T1000 (cell line): ENCODE measurements at places on chromosomes 6 and 20.
A peak's percentile ranks its signal among the peaks of the same experiment; 100 is the strongest.

DNA sequence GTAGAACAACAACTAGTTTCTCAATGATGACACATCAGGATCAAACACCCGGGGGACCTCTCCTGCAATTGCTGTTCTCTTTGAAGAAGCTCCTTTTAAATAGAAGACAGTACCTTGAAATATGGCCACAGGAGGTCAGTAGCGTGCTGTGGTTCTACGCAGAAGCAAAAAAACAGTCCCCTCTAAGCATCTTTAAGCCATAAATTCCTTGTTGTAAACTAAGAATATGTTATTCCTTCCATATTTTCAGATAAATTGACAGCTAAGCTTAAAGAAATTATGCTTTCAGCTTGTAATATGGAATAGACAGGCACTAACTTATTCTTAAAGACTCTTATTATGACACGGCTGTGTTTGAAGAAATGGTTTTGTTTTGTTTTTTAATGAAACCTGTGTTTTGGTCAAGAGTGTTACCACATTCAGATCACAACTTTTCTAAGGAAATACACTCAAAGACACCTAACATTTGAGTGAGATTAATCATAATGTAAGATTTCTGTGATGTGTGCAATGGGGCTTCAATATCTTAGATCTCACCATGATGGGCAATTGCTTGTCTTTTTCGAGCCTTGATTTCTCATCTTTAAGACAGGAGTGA is 49.7 kb upstream of the IL20RA start:
- DNase-seq = peak; percentile 43

- no peak for DNase-seq
These were observed 17.5 kb downstream of the ZNF391 start for GRCh38 chr6:27406085-27406484.

GRCh38 chr6:161732594-161732993 is 458.7 kb upstream of the AGPAT4 start:
- no peak for DNase-seq

- no peak for DNase-seq
These were observed 76.7 kb downstream of the UBE3D start for GRCh38 chr6:82988930-82989351.

DNA sequence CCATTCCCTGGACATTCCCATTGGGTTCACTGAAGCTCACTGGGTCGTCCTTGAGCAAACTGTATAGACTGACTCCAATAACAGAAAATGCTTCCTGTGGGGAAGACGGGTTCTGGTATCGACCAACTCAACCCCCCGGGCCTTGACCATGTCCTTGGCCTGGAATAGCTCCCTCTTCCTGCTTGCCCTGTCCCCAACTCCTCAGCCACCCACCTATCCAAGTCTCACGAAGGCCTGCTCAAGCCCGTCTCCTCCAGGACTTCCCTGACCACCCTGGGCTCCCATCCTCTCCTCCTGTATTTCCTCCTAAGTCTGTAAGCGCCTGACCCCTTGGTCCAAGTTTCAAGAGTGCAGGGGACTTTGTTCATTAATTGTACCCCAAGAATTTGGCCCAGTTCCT is 2.8 kb upstream of the HMGA1 start:
- no peak for DNase-seq

DNA sequence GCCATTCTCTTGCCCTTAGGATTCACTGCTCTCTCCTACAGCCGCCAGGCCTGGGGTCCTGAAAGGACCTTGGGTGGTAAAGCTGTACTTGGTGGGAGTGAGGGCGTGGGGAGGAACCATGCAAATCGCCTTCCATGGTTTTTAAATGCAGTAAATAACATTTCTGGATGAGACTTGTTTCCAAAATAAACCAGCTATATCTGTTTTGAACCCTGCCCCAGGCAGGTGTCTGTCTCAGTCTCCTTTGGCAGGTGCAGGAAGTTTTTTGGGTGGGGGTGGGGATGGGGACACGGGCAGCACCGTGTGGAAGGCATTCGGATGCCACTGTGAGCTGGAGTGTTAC is 14.3 kb downstream of the ITPA start:
- DNase-seq = no peak

DNA sequence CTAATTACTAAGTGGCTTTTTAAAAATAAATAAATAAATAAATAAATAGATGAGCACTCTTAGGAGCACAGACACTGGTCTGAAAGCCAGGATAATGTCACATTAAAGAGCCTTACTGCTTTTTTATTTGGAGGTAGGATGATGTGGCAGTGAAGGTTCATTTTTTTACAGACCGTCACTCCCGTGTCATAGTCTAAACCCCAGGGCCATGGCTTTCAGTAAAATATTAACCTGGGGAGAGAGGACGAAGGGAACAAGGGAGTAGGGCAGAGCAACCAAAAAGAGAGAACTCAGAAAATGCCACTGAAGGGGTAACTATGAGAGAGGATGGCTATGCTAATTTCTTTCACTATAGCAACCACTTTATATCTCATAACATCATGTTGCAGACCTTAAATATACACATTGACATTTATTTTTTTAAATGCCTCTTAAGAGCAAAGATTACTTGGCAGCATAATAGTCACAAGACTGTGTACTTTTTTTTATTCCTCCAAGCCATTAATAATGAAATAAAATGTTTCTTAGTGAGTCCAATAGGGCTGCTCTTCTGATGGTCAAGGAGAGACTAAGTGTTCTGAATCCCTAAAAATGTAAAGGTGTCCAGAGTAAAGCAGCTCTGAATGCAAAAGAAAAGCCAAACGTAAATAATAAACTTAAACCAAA is 100.9 kb upstream of the SIM1 start:
- no peak for DNase-seq

- DNase-seq = no peak
These were observed at the start of gene CDH4 for GRCh38 chr20:61251529-61252393. Gene CDH4, plus strand, starts transcription at chr20:61252261.

DNA sequence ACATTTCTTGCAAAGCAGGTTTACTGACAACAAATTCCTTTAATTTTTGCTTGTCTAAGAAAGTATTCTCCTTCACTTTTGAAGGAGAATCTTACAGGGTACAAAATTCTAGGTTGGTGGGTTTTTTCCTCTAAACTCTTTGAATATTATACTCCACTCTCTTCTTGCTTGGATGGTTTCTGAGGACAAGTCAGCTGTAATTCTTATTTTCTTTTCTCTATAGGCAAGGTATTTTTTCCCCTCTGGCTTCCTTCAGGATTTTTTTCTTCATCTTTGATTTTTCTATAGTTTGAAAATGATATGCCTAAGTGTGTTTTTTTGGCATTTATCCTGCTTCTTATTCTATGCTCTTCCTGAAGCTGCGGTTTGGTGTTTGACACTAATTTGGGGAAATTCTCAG is 112.5 kb upstream of the HIVEP1 start:
- no peak for DNase-seq

- no peak for DNase-seq
These were observed 6.0 kb downstream of the HRH3 start for GRCh38 chr20:62214067-62214466.

- DNase-seq = no peak
These were observed 570.4 kb upstream of the GJE1 start for GRCh38 chr6:141562186-141562811.

GRCh38 chr6:168159506-168159905 is 80.5 kb upstream of the FRMD1 start:
- DNase-seq = no peak

DNA sequence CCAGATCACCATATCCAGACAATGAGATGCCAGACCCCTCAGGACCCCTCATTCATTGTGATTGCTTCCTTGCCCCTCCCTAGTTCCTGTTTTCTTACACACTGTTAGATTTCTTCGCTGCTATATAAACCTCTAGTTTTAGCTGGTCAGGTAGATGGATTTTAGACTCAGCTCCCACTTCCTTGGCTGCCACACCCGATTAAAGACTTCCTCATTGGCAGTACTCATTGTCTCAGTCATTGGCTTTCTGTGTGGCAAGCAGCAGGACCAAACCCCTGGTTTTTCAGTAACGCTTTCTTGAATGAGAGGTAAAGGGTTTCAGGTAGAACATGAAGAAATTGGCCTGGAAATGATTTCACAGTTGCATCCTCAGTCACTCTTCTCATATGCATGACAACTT is 47.9 kb downstream of the QRSL1 start:
- no peak for DNase-seq

DNA sequence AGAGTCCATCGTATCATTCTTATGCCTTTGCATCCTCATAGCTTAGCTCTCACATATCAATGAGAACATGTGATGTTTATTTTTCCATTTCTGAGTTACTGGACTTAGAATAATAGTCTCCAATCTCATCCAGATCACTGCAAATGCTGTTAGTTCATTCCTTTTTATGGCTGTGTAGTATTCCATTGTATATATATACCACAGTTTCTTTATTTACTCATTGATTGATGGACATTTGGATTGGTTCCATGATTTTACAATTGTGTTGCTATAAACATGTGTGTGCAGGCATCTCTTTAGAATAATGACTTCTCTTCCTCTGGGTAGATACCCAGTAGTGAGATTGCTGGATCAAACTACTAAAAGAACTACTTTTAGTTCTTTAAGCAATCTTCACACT is 21.0 kb upstream of the TFB1M start:
- DNase-seq = no peak

GRCh38 chr6:29793036-29793356 is 34.6 kb upstream of the HLA-G start:
- DNase-seq = no peak

GRCh38 chr6:13487122-13488014 is at the start of gene GFOD1:
Gene GFOD1, minus strand, starts transcription at chr6:13487600. Its CDS starts 710 bp downstream, at chr6:13486890.
- DNase-seq = peak; percentile 66

GRCh38 chr6:139364302-139364981 is 10.0 kb downstream of the CITED2 start:
- DNase-seq = no peak

- no peak for DNase-seq
These were observed 66.9 kb downstream of the MACROD2 start for GRCh38 chr20:14062171-14062570.

GRCh38 chr6:474453-475185 is 83.1 kb downstream of the IRF4 start:
- DNase-seq = no peak

DNA sequence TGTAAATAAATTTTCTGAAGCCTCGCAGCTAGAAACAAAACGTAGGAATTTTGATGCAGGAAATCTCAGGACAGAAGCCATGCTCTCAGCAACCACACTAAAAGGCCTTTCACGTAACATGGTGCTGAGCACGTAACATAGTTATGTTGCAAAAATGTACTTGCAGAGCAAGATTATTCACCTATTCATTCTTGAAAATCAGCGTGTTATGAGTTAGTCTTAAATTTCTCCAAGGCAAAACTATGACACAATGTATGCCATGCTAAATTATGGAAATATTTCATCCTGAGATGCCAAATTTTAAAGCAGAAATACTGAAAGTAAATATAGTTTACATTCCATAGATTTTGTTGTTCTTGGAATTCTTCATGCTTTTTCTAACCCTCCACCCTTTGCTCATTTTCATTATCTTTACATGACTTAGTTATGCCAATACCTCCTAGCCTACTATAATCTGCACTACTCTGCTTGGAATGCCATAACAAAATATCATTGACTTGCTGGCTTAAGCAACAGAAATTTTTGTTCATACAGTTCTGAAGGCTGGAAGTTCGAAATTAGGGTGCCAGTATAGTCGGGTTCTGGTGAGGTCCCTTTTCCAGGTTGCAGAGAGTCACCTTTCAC is 179.8 kb upstream of the BMP5 start:
- no peak for DNase-seq

DNA sequence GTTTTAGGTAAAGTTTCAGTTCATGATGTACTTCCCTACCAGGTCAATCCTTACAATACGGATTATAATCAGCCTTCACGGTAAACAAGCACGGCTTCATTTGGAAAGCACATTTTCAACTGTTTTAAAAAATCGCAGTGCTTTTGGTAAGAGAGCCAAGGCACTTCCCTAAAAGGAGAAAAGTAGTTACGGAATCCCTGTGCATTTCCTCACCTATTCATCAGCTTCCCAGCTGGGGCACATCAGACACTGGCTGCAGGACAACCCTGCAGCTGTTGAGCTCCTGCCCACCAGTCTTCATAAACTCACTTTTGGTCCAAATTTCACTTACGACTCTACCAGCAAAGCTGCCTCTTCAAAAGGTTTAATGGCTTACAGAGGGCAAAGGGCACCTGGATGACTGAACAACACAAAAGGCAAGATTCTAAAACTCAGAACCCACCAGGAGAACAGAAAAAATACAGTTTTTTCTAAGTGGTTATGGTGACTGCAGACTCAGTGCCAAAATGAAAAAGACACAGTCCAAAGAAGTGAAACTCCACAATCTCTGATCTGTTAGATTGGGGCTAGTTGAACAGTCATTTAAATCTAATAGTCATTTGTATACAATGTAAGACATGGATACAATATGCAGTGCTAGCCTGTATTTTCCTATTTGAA is 7.5 kb downstream of the SNX5 start:
- DNase-seq = no peak

DNA sequence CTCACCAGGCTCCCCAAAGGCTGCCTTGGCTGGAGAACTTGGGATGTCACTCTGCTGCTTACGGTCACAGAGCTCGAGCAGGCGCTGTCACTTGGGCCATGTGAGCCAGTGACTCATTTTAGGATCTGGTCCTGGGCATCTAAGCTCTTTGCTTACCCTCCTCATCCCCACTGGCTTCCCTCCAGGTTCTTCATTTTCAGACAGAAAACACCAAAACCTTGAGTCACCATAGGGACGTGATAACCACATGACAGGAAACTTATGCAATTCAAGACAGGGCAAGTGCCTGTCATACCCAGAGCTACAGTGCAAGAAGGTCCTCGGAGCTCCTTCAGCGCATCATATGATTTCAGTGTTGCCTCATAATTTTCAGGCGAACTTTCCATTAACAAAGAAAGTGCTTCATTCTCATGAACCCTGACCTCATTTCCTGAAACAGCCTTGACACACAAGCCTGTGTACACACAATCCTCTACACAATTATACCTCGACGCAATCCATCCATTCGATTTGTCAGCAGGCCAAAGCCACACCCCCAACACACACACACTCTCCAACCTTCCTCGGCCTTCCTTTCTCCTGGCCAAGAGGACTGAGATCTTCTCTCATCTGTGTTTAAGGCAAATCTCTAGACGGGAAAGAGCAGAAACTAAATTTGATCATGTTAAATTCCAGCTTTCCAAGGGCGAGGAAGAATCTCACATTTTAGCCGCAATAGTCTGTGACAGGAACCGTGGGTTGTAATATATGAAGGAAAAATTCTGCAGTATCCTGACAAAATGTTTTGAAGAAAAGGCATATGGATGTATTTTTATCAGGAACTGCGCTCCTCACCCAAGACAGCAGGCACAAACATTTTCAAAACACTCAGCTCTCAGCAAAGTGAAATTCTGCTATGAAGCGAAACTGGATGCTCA is 25.3 kb downstream of the TBC1D7 start:
- DNase-seq = peak; percentile 57

- no peak for DNase-seq
These were observed 7.2 kb downstream of the FAM120B start for GRCh38 chr6:170313716-170314295.

- no peak for DNase-seq
These were observed 75.2 kb upstream of the F13A1 start for GRCh38 chr6:6395581-6396197.

GRCh38 chr20:59812286-59813125 is 120.9 kb downstream of the SYCP2 start:
- DNase-seq = no peak

- DNase-seq = no peak
These were observed 342.2 kb downstream of the CDH26 start for GRCh38 chr20:60300374-60300773.

- no peak for DNase-seq
These were observed 13.4 kb downstream of the RFPL4B start for GRCh38 chr6:112360498-112360897.

- DNase-seq = no peak
These were observed 351.5 kb upstream of the CHD6 start for GRCh38 chr20:41969656-41970055.

- DNase-seq = no peak
These were observed 68.5 kb downstream of the TRMT11 start for GRCh38 chr6:126054802-126055201.

GRCh38 chr6:164477101-164477500 is 832.3 kb downstream of the C6orf118 start:
- no peak for DNase-seq
